NCI-H1105 treated with DMSO at 0.1 percent for 48 hours (cell line): ENCODE measurements at places on chromosomes 2 and 18.

GRCh38 chr18:12330766-12331165 lies 22.7 kb downstream of the TUBB6 start:
- no peak for DNase-seq

GRCh38 chr2:239143858-239144712 lies 256.7 kb downstream of the HDAC4 start:
- DNase-seq: peak; percentile 5

DNA sequence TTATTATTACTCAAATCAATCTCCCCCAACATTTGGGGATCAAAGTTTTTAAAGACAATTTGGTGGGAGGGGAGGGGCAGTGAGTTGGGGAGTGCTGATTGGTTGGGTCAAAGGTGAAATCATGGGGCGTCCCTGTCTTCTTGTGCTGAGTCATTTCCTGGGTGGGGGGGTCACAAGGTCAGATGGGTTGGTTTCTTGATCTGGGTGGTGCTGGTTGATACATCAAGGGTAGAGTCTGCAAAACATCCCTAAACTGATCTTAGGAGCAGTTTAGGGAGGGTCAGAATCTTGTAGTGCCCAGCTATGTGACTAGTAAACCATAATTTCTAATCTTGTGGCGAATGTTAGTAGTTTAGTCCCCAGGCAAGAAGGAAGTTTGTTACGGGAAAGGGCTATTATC lies 67.4 kb downstream of the MOGAT1 start:
- DNase-seq: no peak

DNA sequence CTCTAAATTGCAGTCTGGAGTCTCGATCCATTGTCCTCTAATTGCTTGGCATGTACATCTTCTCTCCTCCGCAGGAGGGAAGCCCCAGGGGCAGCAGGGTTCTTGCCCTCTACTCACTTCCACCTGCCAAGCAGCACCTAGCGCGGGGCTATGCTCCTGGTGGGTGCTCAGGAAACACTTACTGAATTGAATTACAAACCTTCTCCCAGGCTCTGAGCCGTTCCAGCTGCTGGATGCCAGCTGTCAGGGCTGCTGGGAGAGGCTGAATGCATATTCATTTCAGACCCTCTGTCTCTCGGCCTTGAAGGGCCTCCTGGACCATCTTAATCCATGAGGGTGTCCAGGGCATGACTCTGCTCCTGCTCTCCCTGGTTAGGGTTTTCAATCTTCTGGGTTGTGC lies 94.0 kb downstream of the CELF4 start:
- peak; percentile 32 for DNase-seq

GRCh38 chr2:100017633-100018032 lies 124.8 kb downstream of the AFF3 start:
- no peak for DNase-seq

DNA sequence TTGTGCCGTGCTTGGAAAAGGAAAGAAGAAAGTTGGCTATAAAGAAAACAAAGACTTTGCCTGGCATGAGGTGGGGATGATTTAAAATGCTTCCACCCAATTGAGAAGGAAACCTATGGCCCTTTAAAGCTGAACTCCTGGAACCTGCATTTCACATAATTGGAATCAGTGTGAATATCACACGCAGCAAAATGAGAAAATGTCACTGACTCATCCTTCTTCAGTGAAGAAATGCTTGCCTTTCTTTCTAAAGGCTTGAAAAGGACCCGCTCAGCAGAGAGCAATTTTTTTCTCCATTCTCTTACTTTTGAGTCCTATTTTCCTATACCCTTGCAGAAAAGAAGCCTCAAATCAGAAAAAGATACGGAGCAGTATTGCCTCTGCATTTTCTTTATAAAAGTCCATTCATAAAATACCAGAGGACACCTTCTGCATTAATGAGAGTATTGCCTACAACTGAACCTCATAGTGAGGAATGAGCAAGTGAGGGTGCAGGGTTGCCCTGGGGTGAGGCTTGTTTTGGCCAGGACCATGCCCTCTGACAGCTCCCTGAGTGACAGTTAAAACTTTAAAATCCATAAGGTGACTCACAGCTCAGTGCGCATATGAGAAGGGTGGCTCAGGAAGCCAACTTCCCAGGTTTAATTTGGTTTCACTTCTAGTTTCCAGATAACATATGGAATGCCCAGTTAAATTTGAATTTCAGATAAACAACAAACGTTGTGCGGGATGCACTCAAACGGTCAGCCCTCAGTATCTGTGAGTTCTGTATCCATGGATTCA lies 191.9 kb upstream of the GYPC start:
- no peak for DNase-seq

DNA sequence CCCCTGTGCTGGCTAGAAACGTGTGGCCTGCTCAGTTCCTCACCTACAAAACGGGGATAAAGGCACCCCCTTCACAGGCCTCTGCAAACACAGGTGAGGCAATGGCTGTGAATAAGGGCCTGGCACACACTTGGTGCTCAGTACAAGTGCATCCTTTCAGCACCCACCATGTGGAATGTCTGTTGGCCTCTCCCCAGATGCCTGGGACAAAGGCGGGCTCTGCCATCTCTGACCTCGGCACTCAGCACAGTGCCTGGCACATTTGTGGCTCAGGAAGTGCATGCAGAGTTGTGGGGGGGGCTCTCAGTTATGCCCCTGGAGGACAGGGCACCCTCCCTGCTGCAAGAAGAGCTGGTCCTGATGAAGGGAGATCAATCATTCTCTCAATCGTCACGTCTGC lies 224.6 kb upstream of the RAB6C start:
- DNase-seq: no peak

DNA sequence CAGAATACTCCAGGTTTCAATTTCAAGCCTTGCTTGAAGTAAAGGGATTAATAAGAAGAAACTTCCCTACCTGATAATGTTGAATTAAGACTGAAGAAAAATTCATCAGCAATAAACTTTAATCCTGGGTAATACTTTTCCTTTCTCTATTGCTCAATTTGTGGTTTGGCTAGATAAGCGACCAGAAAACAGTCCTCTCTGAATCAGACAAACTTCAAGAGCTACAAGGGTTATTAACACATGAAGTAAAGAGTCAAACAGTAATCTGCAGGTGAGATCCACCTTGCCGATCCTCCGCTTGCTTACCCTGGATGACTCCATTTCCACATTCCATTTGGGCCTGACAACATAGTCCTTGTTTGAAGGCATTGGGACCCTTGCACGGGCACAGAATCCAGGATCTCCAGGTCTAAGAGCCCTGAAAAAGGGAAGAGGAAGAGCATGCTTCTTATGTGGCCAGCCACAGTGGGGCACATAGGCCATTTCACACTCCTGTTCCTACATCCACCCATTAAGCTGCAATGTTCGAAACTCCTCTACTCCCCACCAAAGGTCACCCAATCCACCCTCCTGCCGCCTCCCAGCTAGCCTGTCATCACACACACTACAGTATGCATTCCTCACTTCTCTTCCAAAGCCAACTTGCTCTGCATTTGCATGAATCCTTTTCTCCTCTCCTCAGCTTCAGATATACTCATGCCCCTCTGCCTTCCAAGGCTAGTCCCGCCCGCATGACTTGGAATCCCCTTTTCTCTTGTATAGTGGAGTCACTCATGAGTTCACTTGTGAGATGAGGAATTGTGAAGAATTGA lies 39.8 kb downstream of the IWS1 start:
- no peak for DNase-seq

DNA sequence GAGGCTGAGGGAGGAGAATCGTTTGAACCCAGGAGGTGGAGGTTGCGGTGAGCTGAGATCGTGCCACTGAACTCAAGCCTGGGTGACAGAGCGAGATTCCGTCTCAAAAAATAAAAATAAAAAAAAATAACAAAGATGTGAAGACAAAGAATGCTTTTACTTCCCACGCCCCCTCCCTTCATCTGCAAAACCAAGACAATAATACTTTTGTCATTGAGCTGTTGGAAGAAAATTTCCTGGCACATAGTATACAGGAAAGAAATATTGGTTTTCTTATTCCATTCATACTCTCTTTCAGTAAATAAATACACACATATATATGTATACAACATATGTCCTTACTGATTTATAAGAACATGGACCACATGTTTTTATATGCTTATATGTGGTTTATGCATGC lies 12.2 kb downstream of the GREB1 start:
- no peak for DNase-seq

- no peak for DNase-seq
Measured at GRCh38 chr18:68439642-68440041, 275.3 kb downstream of the TMX3 start.

DNA sequence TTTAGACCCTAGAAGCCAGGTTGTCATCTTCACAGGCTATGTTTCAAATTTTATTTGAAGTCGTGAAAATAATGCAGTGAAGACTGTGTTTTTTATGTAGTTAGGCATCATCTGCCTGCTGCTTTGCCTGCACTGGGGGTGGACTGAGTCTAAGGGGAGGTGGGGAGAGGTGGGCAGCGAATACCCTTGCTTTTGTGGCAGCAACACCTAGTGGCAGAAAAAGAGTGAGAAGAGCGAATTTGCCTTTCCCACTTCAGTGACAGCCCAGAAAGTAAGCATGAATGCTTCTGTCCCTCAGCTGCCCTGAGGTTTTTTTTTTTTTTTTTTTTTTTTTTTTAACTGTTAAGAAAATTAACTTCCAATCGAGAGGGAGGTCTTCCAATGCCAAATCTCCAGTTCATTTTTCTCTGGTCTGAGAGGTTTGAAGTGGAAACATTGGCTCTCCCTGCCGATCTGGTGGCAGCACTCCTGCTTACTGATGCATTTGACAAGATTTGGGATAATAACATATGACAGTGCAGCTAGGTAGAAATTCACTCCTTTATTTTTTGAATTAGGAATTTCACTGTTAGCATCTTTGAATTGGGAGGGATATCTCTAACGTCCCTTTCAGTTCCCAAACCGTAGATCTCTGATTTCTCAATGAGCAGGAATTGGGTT lies 60.3 kb upstream of the LYPD6B start:
- DNase-seq: no peak

- DNase-seq: no peak
Measured at GRCh38 chr2:232976176-232976575, 36.9 kb downstream of the NGEF start.
